ENCODE measurements at places on chromosomes 6 and 20. TPM values are rescaled to one million over a fixed set of nuclear protein-coding genes. Genes with fewer than 3 reads are reported as not detected.

The SPINT3 gene
- polyA plus RNA-seq, result not detected

The CDSN gene
- polyA plus RNA-seq, result not detected

The DAAM2 gene
- 24.9 TPM for polyA plus RNA-seq

DNA sequence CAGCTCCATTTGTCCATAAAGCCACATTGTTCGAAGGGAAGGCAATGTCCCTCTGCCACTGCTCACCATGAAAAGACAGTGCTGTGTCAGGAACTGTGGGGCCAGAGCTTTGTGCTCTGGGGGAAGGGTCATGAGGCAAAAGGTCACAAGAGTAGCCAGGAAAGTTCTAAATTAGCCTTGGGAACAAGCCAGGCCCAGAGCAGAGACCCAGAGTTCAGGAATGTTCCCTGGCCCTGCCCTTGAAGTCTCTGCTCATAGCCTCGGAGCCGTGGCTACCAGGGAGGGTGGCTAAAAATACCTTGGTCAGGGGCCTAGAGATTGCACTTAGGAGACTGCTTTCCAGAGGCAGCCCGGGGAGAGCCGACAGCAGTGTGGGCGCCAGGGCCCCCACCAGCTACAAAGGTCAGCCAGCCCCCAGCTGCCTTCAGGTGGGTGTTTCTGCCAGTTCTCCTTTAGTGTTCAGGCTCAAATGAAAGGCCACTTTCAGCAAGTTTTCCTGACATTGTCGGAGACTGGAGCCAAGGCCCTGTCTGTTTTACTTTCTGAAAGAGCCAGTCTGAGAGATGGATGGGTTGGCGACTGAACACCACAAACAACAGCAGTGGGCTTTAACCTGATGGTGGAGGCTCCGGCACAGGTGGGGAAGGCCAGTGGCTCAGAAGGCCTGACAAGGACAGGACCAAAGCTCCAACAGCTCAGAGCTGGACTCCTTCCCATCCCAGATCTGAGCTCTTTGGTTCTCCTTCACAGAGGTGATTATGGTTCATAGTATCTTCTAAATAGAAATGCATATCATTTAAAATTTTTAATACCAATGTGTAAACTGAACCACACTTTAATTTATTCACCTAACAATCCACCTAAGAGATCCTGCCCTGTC lies 76.2 kb downstream of the CDH26 start:
- no peak for DNase-seq

DNA sequence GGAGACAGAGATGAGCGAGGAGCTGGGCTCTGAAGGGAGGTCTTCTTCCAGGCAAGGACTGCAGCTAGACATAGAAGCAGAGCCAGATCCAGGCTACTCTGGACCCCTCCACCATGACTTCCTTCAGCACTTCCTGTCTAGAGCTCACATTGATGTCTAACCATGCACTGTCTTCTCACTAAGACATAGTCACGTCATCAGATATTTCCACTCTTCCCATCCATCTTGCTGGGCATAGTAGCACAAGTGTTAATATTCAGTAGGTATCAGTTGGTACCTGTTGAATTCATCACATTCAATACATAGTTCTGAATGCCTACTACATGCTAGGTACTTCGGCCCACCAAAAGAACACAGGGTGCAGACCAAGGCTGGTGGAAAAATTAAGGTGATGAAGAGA lies 2.9 kb downstream of the HLA-DMA start:
- DNase-seq, result no peak

DNA sequence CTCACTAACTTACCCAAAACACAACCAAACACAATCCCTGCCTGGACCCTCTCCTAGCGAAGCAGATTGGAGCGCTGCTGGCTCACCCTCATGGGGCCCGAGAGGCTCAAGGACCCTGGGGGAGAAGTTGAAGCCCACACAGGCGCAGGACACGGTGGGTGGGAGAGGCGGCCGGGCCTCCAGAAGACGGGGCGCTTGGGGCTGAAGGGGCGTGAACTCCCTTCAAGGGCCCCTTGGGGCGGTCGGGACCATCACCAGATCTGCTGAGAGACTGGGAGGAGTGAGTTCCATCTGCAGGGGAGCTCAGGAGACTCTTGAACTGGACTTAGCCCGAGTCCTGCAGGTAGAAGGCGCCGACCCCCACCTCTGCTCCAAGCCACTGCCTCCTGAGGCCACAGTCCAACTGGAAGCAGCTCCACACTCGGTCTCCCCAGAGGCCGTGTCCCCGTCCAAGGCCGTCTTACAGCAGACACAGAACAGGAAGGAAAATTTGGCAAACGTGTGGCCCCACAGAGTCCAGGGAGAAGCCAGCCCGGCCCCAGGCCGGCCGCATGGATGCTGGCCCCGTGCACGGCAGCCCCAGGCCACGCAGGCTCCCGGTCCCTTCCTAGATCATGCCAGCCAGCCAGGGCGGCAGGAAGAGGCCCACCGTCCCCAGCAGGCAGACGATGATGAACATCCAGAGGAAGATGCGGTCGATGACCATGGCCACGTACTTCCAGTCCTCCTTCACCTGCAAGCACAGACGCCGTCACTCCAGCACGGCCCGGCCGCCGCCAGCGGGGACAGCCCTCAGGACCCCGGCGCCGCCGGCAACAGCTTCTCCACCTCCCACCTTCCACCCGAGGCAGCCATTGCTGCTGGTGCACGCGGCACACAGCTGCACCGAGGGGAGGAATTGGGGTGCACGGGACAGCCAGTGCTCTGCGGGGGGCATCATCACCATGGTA lies 14.7 kb downstream of the CHRNA4 start:
- DNase-seq, result no peak

DNA sequence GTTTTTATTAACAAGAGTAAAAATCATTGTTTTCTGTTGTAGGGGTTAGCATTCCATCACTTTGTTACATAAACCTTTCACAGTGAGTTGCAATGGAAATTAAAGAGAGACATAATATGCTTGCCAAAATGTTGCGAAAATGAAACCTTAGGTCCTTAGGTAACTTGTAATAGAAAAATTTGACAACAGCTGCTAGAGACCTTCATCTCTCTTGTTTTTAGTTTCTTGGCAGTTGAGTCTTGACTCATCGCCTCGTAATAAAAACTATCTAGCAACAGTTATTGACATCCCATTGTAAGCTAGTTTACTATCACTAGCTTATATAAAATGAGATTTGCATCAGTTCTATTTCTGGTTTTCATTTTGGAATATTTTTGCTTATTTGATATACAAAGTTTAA lies 179.0 kb upstream of the MMS22L start:
- no peak for DNase-seq

- DNase-seq, result no peak
These were observed 61.8 kb downstream of the LMBRD1 start for GRCh38 chr6:69735027-69735426.

All from right renal cortex interstitium (tissue), 3 donors.